ENCODE measurements at places on chromosomes 7 and 10.

GRCh38 chr7:145378197-145378596 is 542.3 kb upstream of the TPK1 start:
- DNase-seq = no peak

DNA sequence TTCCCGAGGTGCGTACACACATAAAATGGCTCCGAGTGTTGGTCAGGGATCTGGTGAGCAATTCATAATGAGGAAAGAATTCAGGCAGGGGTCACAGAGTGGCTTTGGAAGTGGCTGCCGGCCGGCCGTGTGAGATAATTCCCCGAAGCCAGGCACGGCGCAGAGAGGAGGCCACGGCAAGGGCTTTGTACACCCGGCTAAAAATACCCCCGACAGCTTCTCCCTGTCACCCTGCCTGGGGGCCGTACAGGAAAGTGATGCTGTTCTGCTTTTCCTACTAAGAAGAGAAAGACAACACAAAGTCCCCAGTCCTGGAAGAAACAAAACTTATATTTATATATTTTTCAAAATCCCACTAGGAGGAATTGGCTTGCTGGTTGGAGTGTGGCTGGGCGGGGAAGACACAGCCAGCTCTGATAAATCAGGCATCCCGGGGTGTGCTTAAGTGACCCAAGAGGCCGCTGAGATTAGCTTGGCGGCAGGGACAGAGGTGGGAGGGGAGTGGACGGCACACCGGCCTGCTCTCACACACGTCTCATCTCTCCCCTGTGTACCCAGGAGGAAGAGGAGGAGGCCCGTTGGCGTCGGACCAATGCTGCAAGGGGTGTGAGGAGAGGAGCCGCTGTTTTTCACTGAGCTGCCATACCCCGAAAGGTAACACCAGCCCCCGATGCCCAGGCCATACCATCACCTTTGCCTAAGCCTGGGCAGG is 70.5 kb downstream of the ZMIZ1 start:
- DNase-seq = no peak

- DNase-seq = no peak
These were observed 71.6 kb upstream of the GJD4 start for GRCh38 chr10:35533565-35533964.

DNA sequence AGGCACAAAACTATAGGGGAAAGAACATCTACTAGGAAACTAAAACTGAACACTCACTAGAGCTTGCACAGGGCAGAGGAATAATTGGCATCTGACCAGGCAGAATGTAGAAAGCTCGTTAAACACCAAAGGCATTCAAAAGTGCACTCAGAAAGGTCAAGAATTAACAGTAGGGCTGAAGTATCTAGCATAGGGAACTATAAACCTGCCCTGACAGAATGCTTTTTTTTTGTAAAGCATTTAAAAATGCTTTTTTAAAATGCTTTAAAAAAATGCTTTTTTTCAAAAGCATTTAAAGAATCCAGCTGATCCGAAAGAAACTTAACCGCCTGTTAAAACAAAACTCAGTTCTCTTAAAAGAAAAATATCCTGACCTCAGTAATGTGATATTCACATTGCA is 74.6 kb upstream of the EGFR start:
- no peak for DNase-seq

Measured in NCI-H526 treated with DMSO at 0.1 percent for 48 hours (cell line).